Left renal pelvis (tissue), 4 donors: ENCODE measurements at places on chromosomes 6 and 20. TPM values are rescaled to one million over a fixed set of nuclear protein-coding genes. Genes with fewer than 3 reads are reported as not detected.

DNA sequence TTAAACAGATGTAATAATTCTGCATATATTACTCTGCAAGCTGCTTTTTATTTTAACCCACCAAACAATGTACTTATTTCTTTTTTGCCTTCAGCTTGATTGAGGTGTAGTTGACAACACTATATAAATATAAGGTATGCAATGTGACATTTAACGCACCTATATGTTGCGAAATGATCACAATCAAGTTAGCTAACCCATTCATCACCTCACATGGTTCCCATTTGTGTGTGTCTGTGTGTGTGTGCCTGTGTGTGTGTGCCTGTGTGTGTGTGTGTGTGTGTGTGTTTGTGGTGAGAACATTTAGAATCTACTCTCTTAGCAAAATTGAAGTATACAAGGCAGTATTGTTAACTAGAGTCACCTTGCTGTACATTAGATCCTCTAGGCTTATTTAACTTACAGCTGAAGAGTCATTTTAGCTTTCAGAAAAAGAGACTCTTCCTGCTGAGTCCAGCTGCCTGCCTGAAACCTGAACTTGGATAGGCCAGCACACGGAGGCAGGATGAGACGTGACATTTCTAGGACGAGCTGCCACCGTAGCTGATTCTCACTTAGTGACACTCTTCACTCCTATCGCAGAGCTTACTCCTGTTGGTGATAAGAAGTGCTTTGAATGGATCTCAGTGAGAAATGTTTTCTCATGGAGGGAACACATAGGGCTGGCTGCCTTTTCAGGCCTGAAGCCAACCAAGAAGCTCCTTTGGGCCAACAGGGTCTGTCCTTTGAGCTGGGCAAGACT is 126.5 kb upstream of the RIPOR2 start:
- no peak for DNase-seq

GRCh38 chr6:25105070-25105925 is 169.5 kb upstream of the RIPOR2 start:
- DNase-seq: no peak

MYMX gene
- 1.1 TPM for polyA plus RNA-seq

- no peak for DNase-seq
Measured at GRCh38 chr6:20600831-20601230, 66.6 kb downstream of the CDKAL1 start.

AARS2 gene
- 13.7 TPM for polyA plus RNA-seq

DNA sequence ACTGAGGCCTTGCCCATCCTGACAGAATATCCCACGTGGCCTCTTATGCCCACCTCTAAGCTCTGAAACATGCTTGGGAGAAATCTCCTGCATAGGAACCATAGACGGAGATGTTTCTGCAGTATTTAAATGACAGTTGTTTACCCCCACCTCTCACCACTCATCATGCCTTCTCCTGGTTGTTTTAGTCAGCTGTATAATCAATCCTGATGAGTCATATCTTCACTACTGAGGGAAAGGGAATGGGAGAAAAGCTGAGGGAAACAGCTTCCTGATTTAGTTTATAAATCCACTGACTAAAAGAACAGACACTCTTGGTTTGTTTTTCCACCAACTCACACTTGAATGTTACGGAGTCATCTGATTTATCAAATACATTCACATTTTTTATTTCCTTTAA is 113.2 kb upstream of the TENT5A start:
- DNase-seq: no peak

PRR18 gene
- polyA plus RNA-seq: 0.19 TPM

DNA sequence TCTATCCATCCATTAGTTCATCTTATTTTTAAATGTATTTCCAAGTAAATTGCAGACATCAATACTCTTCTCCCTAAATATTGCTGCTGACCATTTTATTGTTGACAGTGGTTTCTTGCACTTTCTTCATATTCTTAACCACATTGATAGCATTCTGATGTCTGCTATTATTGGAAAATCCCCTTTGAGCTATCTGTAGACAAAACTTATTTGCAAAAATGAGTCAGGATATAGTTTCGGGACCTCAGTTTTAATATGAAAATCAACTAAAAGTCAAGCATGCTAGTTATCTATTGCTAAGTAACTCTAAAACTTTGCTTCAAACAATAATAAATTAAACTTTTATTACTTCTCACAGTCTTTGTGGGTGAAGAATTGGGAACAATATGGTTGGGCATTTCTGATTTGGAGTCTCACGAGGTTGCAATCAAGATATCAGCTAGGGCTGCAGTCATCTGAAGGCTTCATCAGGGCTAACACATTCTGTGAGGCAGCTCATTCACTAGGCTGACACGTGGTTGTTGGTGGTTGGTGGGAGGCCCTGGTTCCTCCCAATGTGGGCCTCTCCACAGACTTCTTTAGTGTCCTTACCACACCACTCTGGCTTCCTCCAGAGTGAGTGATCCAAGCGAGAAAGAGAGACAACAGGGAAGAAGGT is 32.7 kb downstream of the CD109 start:
- DNase-seq: no peak

BTN1A1 gene
- polyA plus RNA-seq: 0.29 TPM

MATN4 gene
- polyA plus RNA-seq: 0.19 TPM

- no peak for DNase-seq
Measured at GRCh38 chr6:68654134-68654533, 19.1 kb downstream of the ADGRB3 start.
